NCI-H1048 (cell line): ENCODE measurements at places on chromosomes 7 and 10.

- no peak for DNase-seq
Measured at GRCh38 chr10:48948470-48949037, 8.9 kb upstream of the LRRC18 start.

GRCh38 chr10:130773941-130774340, 537.6 kb downstream of the TCERG1L start:
- DNase-seq = no peak

DNA sequence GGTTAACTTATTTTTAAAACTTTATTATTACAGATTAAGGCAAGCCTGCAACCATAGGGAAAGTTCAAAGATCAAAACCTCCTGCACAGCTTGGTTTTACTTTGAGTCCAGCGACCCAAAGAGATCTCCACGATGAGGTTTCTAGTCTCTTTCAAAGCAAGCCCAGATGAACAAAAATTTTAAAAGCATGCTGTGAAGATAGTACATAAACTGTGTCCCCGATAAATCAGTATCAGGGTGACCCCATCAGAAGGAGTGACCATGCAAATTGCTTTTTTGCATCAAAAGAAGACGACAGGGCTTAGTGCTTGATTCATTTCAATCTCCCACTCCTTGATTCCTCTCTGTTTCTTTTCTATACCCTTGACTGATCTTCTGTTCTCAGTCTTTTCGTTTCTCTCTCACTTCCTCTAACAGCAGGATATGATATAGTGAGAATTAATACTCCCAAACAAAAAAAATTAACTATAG, 16.0 kb upstream of the DNTT start:
- DNase-seq = no peak

GRCh38 chr10:73168465-73168803, 515 bp downstream of the FAM149B1 start:
- no peak for DNase-seq

GRCh38 chr7:110803602-110804143, 287.3 kb upstream of the LRRN3 start:
- DNase-seq = no peak

- no peak for DNase-seq
Measured at GRCh38 chr7:74604326-74605020, 53.0 kb upstream of the GTF2I start.

GRCh38 chr7:938546-939185, 15.8 kb downstream of the ADAP1 start:
- DNase-seq = no peak

- no peak for DNase-seq
Measured at GRCh38 chr7:88515301-88515700, 208.6 kb upstream of the STEAP4 start.

DNA sequence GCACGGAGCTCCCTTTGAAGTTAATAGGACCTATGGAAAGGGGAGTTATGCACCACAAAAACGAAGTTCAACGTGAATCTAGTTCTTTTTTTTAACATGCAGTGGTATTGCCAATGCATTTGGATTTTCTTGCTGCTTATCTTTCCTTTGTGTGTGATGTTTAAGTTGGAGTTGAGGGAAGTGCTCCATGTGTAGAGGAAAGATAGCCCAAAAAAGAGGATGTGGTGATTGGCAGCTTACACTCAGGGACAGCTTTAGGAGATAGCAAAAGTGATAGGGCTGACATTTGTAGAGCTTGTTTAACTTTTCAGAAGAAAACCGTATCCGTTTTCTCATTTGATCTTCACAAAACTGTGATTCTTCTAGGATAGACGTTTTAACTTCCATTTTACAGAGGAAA, 101.3 kb downstream of the MDFIC start:
- DNase-seq = no peak

DNA sequence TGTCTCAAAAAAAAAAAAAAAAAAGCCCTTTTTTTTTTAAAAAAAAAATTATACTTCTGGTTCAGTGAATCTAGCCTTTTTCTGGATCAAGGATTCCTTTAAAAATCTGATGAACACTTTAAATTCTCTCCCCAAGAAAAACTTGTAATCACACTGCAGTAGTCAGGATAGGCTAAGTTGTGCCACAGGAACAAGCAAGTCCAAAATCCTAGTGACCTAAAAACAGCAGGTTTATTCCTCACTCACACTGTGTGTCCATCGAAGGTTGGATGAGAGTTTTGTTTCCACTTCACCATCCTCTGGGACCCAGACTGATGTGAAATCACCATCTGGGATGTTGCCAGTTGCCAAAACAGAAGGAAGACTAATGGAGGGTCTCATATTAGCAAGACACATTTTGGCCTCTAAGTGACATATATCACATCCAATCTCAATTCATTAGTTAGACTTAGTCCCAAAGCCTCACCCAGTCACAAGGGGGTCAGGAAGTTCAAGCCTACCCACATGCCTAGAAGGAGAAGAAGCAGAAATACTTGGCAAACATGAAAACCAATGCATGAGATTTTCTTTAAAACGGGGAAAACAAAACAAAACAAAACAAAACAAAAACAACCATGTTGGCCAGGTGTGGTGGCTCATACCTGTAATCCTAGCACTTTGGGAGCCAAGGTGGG, 32.7 kb downstream of the CYP17A1 start:
- DNase-seq = no peak

- no peak for DNase-seq
Measured at GRCh38 chr10:47055386-47056246, 144.4 kb downstream of the PTPN20 start.

- peak; percentile 8 for DNase-seq
Measured at GRCh38 chr7:92691578-92691977, 101.4 kb upstream of the FAM133B start.

DNA sequence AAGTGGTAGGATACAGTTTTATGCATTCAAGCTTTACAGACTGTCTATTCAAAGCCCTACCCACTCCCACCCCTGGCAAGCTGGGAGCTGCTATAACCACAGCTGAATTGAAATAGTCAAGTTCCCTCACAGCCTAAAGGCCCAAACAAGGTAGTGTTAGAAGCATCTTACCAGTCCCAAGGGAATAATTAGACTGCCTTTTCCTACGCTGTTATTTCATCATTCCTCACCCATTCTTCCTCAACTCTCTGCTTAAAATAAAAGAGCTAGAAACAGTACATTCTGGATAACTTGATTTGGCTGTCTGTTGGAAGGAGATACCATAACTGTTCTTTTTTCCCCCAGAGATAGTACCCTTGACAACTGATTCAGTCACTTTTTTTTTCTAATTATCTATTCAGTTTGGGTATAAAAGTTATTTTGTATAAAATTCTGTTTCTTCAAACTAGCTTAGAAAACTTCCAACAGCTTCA, 54.0 kb downstream of the RAPGEF5 start:
- DNase-seq = no peak

- DNase-seq = no peak
Measured at GRCh38 chr7:1922870-1923236, 252.8 kb downstream of the ELFN1 start.

DNA sequence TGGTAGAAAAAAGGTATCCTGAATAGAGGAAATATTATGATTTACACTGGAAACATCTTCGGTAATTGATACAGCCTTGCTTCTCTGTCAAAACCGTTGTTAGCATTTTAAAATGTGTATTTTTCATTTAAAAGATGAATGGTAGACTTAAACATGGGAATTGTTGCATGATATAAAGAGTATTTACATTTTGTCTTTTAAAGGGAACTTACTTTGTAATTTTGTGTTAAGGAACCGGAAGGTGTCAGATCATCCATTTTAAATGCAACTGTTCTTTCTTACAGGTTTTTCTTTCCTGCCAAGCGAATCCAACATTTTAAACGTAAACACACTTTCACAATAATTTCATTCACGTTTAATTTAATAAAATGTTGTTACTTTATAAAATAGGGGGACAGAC, 1.8 kb upstream of the IGF2BP3 start:
- DNase-seq = no peak

GRCh38 chr10:63344269-63344668, 121.5 kb downstream of the JMJD1C start:
- no peak for DNase-seq
